Esophagus squamous epithelium (tissue), 5 donors: ENCODE measurements at places on chromosomes 1 and 21.

DNA sequence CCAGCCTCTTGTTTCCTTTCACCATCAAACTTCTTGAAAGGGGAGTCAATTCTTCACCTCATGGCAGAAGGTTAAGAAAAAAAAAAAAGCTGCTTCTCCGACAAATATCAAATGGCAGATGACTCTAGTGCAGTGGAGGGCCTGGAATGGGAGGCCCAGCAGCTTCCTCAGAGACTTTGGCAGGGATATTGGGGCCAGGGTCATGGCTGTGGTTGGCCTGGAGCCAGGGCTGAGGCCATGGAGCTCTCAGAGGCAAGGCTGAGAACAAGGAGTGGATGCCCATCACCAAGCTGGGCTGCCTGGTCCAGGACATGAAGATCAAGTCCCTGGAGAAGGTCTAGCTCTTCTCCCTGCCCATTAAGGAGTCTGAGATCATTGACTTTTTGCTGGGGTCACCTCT lies 18.7 kb downstream of the MTF1 start:
- H3K4me1 ChIP-seq, result peaks cover 4% of the 10 kb centered on the region
- no peak overlapping the region for H3K4me3 ChIP-seq
- H3K27ac ChIP-seq, result no peak overlapping the region
- H3K27me3 ChIP-seq, result no peaks in the 10 kb centered on the region

GRCh38 chr1:10789047-10789791 lies 7.2 kb downstream of the CASZ1 start:
- H3K4me1 ChIP-seq, result peaks cover 6% of the 10 kb centered on the region
- DNase-seq, result no peak
- H3K27ac ChIP-seq, result no peak overlapping the region
- H3K27me3 ChIP-seq, result peaks cover 83% of the 10 kb centered on the region
- no peaks in the 10 kb centered on the region for H3K36me3 ChIP-seq
- no peak overlapping the region for H3K4me3 ChIP-seq

GRCh38 chr1:60141276-60141675 lies 67.7 kb upstream of the C1orf87 start:
- H3K27ac ChIP-seq, result no peak overlapping the region
- H3K4me3 ChIP-seq, result no peak overlapping the region
- no peaks in the 10 kb centered on the region for H3K27me3 ChIP-seq
- no peaks in the 10 kb centered on the region for H3K36me3 ChIP-seq
- DNase-seq, result no peak

DNA sequence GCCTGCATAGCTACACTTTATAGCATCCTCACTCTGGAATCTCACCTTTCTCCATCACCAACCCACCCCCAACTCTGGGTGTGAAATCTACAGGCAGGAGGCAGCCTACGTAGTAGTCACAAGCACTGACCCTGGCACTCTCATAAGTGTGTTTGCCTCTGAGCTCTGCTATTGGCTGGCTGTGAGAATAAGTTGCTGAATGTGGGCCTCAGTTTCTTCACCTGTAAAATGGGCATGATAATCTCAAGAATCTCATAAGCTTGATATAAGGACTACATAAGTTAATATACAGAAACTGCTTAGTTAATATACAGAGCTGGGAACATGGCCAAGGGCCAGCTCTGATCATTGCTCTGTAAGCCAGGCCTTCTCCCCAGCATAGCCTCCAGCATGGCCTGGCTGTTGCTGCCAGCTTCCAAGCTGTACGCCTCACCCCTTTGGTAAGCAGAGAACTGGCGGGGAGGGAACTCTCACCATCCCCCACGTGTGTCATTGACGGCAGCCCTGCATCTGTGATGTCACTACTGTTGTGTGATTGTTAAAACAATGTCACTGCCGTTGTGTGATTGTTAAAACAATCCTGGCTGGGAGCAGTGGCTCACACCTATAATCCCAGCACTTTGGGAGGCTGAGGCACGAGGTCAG lies 53.3 kb downstream of the SYF2 start:
- no peak overlapping the region for H3K27ac ChIP-seq
- peaks cover under 1% of the 10 kb centered on the region for H3K27me3 ChIP-seq
- H3K36me3 ChIP-seq, result no peaks in the 10 kb centered on the region
- no peak for DNase-seq
- H3K4me1 ChIP-seq, result no peaks in the 10 kb centered on the region

- H3K4me3 ChIP-seq, result no peak overlapping the region
- DNase-seq, result no peak
- peaks cover 22% of the 10 kb centered on the region for H3K4me1 ChIP-seq
- H3K36me3 ChIP-seq, result no peaks in the 10 kb centered on the region
- H3K27me3 ChIP-seq, result no peaks in the 10 kb centered on the region
These were observed 56.5 kb upstream of the BCAR3 start for GRCh38 chr1:93738075-93738622.

DNA sequence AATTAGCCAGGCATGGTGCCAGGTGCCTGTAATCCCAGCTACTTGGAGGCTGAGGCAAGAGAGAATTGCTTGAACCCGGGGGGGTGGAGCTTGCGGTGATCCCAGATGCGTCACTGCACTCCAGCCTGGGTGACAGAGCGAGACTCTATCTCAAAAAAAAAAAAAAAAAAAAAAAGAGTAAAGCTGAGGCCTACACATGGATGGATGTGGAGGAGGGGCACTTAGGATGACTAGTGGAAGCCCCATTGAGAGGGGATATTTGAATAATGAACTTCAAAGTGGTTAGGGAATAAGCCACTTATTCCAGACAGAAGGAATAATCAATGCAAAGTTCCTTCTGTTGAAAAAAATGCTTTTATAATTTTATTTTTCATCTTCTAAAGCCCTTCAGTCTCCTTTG lies 51.4 kb downstream of the PTBP2 start:
- H3K4me1 ChIP-seq, result no peaks in the 10 kb centered on the region
- no peaks in the 10 kb centered on the region for H3K27me3 ChIP-seq
- no peak overlapping the region for H3K4me3 ChIP-seq

GRCh38 chr1:1432951-1433803 lies 2.3 kb upstream of the VWA1 start:
- H3K27ac ChIP-seq, result peak overlapping the region; percentile 96
- no peak for DNase-seq
- no peaks in the 10 kb centered on the region for H3K27me3 ChIP-seq

GRCh38 chr1:209341146-209341545 lies 242.4 kb upstream of the CAMK1G start:
- no peaks in the 10 kb centered on the region for H3K36me3 ChIP-seq
- no peak overlapping the region for H3K4me3 ChIP-seq
- H3K27me3 ChIP-seq, result no peaks in the 10 kb centered on the region
- no peak for DNase-seq
- no peak overlapping the region for H3K27ac ChIP-seq

DNA sequence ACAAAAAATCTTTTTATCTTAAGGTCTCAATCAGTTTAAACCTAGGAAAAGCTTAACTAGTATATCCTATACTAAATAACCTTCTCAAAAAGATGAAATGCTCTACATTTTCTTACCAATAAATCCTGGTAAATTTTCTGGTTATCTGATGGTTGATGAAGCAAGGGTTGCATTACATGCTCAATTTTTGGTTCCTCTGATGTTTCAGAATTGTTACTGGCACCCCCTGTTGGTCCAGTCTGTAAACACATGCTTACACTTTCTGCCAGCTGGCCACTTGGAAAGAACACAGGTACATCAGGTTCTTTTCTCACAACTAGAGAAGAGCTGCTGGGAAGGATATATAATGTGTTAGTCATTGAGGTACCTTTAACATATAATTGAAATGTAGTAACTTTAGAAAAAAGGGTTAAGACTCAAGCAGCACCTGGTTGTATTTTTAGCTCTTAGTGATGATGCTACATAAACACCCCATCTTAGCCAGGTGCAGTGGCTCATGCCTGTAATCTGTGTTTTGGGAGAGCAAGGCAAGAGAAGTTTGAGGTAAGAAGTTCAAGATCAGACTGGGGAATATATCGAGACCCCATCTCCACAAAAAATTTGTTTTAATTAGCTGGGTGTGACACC lies 30.9 kb upstream of the TAL1 start:
- no peaks in the 10 kb centered on the region for H3K36me3 ChIP-seq
- no peaks in the 10 kb centered on the region for H3K4me1 ChIP-seq
- no peak overlapping the region for H3K4me3 ChIP-seq
- no peaks in the 10 kb centered on the region for H3K27me3 ChIP-seq

DNA sequence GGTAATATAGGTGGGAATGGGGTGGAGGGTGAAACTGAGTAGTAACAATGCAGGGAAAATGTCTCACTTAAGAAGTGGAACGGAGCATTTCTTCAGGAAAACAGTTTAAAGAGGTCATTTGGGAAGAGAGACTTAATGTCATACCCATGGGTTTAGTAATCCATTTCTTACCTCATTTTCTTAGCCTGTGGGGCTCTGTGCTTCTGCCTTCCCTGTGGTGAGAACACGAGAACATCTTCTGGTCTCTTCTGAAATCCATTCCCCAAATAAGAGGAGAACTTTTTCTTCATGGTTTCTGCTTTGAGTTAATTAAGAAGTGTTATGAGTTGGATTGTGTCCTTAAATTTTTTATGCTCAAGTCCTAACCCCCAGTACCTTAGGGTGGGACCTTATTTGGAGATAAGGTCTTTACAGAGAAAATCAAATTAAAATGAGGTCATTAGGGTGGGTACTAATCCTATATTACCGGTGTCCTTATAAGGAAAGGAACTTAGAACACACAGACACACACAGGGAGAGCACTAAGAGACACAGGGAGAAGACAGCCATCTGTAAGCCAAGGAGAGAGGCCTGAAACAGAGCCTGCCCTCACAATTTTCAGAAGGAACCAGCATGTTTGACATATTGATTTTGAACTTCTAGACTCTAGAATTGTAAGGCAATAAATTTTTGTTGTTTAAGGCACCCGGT lies 5.4 kb downstream of the CCDC190 start:
- H3K4me3 ChIP-seq, result no peak overlapping the region
- H3K36me3 ChIP-seq, result no peaks in the 10 kb centered on the region
- H3K4me1 ChIP-seq, result no peaks in the 10 kb centered on the region
- no peak for DNase-seq
- no peak overlapping the region for H3K27ac ChIP-seq
- H3K27me3 ChIP-seq, result no peaks in the 10 kb centered on the region

- no peak overlapping the region for H3K27ac ChIP-seq
- H3K27me3 ChIP-seq, result no peaks in the 10 kb centered on the region
- no peaks in the 10 kb centered on the region for H3K36me3 ChIP-seq
- no peak overlapping the region for H3K4me3 ChIP-seq
These were observed 22.1 kb upstream of the FMOD start for GRCh38 chr1:203373002-203373401.

DNA sequence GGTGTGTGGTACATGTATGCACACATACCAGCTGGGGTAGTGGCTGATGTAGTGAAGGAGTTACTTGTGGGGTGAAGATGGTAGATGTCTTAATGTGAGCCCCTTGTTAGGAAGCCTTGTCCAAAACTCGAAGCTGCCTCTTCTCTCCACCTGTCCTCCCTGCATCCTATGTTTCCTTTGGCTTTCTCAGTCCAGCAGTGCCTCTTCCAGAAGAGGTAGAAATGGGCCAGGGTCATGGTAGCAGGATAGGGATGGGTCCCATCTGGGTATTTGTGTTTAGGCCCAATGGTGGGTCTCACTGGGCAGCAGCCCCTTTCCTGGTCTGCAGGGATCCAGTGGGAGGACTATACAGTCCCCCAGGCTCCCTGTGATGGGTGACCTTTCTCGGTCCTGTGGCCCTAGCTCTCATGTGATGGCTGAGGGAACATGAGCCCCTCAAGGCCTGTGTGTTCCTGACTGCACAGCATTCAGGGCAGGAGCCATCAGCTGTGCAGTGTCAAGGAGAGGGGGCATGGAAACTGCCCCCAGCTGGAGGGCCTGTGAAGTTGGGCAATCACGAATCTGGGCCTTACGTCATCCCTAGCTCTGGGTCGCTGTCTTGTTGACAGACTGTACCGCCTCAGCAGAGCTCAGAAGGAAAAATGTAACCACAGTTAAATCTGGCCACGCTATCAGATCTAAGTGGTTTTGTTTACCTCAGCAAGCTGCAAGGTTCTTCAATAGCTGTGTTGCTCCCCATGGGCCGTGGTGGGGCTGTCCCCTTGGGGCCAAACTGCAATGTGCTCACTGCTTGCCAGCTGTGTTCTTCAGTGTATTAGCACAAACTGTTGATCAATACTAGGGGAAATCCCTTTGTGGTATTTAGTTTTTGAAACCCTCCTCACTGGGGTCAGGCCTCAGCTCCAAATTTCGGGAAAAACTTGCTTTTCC lies 82.7 kb downstream of the NOS1AP start:
- no peaks in the 10 kb centered on the region for H3K36me3 ChIP-seq
- H3K4me3 ChIP-seq, result no peak overlapping the region
- no peaks in the 10 kb centered on the region for H3K4me1 ChIP-seq
- DNase-seq, result no peak
- H3K27ac ChIP-seq, result no peak overlapping the region

DNA sequence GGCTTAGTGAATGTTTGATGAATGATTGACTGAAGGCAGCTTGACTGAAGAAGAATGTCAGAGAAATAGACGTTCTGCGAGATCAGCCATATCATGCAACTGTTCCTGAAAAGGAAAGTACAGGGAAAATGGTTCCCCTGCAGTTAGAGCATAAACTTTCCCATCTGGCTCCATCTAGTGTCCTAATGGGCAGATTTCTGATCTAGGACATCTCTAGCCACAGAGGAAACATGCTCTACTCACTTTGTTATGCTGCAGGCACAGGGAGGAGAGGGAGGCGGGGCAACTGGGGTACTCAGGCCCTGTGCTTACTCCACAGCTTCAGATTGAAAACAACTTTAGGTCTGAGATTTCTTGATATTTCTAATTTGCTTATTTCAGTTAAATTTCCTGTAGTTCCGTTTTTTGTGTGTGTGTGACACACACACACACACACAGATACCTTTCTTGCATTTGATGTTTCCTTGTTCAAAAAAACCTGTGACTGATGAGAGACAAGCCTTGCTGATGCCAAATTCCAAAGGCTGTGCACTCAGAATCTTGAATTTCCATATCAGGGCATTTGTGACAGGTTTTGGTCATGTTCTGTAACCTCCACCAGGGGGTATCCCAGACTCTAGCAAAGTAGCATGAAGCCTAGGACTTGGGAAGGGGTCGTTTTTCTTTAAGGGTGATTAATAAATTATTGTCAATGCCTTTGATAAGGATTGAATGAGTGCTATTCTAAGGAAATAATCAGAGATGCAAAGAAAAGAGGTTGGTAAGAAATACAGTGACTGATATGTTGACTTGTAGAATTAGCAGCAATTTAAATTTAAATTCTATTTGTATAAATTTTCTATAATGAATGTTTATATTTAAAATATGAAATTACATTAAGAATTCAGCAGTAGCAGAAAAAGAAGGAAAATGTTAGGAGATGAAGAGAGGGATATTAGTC lies 139.7 kb upstream of the BEND5 start:
- H3K4me3 ChIP-seq, result no peak overlapping the region
- no peak overlapping the region for H3K27ac ChIP-seq
- DNase-seq, result no peak
- no peaks in the 10 kb centered on the region for H3K36me3 ChIP-seq
- H3K27me3 ChIP-seq, result no peaks in the 10 kb centered on the region

DNA sequence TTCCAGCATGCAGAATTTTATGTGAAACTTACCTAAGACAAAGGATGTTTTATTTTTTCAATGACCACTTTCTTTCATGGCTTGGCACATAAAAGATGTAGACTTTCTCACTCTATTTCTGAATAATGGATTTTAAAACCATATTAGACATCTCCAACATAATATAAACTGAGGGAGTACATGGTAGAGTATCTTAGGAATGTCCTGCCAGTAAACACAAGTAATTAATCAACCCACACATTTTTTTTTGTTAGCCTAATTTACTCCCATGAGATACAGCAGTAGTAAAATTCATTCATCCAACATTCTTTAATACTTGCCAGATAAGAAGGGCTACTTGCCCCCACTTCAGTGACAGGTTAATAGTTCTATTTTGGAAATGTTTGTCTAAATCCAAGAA lies 235.4 kb upstream of the ADAMTS5 start:
- H3K27ac ChIP-seq, result no peak overlapping the region
- no peak overlapping the region for H3K4me3 ChIP-seq
- no peaks in the 10 kb centered on the region for H3K4me1 ChIP-seq
- no peaks in the 10 kb centered on the region for H3K27me3 ChIP-seq
- no peaks in the 10 kb centered on the region for H3K36me3 ChIP-seq
